ENCODE measurements at places on chromosomes 7 and 10.
A peak's percentile ranks its signal among the peaks of the same experiment; 100 is the strongest.

- peak; percentile 97 for DNase-seq
These were observed 294.7 kb upstream of the PITRM1 start for GRCh38 chr10:3467052-3467951.

- DNase-seq: no peak
These were observed 2.6 kb upstream of the PPP1R3A start for GRCh38 chr7:113921363-113921762.

- peak; percentile 4 for DNase-seq
These were observed 76.3 kb upstream of the ABCB5 start for GRCh38 chr7:20539201-20539600.

GRCh38 chr10:23884670-23885069 is 324.3 kb upstream of the KIAA1217 start:
- no peak for DNase-seq

DNA sequence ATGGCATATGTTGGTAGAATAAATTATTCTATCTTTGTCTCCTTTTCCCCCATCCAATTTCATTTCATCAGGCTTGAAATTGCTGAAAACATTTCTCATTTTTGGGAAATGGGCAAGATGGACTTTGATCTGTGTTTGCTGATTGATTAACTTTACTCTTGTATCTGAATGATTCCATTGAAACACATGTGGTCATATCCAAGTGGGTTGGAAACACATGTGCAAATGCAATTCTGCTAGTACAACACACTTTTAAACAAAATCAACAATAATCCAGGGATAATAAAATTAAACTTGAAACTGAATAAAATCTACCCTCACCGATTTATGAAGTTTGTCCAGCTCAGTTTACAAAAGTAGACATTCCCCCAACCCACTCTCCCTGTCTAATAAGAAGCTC is 96.9 kb downstream of the EPDR1 start:
- DNase-seq: no peak

DNA sequence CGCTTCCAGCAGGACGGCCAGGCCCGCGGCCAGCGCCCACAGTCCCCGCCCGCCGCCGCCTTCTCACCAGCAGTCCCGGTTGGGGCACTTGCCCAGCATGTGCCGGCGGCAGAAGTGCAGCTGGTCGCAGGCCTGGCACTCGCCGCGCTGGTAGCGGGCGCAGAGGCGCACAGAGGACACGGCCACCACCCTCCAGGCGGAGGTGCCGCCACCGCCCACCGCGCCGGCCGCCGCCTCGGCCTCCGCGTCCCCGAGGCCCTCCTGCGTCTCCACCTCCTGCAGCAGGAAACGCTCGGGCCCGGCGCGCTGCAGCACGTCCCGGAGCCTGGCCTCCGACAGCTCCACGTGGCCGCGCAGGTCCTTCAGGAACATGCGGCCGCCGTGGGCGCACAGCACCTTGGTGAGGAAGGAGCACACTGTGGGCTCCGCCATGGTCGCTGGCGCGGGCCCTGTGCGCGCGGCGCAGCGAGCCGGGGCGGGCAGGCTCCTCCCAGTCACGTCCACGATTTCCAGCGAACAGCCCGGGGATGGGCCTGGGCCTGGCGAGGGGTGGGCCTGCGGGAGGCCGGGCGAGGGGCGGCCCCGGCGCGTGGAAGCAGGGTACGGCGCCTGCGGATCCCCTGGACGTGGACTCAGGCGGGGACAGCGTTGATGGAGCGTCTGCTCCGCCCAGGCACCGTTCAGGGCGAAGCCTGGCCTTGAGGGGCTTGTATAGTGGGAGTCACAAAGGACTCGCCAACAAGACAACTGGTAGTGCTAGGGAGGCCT is at the start of gene ZC3HAV1L:
Gene ZC3HAV1L (minus strand): TSS at position 457 of the 768 bp plus-strand sequence. CDS start 25 bp downstream, at position 432.
- DNase-seq: peak; percentile 78

- no peak for DNase-seq
These were observed 159.9 kb downstream of the PHTF2 start for GRCh38 chr7:77958436-77958835.

DNA sequence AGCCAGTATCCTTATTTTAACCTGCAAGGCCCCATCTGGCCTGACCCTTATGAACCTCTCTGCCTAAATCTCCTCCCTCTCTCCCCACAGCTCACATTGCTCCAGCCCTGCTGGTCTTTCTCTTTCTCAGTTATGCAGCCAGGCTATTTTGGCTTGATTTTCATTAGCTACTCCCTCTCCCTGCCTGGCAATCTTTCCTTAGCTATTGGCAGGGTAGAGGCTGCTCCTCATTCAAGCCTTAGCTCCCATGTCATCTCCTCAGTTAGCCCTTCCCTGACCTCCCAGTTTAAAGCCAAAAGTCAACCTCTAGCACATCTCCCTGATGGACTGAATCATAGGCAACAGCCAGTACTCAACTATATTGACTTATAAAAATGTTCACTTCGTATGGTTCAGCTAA is 214.4 kb upstream of the CELF2 start:
- peak; percentile 29 for DNase-seq

GRCh38 chr7:106260136-106260561 is 24.6 kb downstream of the NAMPT start:
- DNase-seq: peak; percentile 13

DNA sequence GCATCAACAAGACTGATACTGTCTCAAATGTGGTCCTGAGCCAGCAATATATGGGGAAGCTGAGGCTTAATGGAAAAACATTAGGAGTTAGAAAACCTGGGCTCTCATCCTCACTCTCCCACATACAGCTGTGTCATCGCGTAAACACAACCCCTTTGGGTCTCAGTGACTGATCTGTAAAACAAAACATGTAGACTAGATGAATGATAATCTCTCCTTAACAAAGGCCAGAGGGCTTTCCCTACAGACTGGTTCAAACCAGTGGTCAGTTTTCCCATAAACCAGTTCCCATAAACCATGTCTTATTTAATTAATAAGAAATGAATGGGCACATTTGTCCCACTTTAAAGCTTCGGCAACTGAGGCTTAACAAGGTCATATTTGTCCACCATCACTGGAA is 48.1 kb downstream of the OSBPL3 start:
- DNase-seq: no peak

- no peak for DNase-seq
These were observed 787.0 kb upstream of the C7orf33 start for GRCh38 chr7:147803606-147804005.

GRCh38 chr10:131797626-131798025 is 103.2 kb upstream of the PPP2R2D start:
- DNase-seq: no peak

GRCh38 chr7:68438016-68438415 is 1160.3 kb upstream of the AUTS2 start:
- no peak for DNase-seq

DNA sequence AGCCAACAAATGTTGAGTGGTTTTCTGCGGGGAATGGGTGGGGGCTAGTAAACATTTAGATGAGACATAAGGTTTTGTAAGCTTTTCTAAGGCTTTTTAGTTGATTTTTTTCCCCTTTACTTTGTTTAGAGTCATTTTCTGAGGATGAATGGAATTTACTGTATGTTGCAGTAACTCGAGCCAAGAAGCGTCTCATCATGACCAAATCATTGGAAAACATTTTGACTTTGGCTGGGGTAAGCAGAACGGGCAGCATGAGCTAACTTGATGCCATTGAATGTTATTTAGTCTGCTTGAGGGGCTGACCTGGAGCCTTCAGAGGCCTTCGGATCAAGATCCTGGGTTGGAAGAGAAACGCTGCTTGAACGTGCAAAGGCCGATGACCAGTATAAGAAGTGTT is 37.3 kb downstream of the FBH1 start:
- peak; percentile 38 for DNase-seq

GRCh38 chr10:30057421-30057841 is 2.0 kb downstream of the JCAD start:
- no peak for DNase-seq

GRCh38 chr7:68279827-68280400 is 1283.3 kb downstream of the TYW1 start:
- no peak for DNase-seq

DNA sequence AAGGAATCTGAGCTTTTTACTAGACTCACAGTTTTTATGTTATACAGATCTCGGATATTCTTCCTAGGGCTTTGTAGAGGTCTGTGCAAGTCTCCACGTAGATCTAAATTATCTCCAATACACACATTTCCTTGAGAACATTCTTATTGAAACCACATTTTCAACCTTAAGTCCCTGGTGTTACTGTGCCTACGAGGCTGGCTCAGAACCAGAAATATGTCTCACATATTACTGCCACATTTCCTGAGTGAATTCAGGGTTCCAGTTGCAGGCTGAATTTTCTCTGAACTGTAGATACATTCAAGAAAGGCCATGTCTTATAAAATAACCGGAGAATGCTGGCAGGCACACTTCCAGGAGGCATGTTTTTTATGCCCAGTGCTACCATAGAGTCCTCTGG is 46.5 kb downstream of the INHBA start:
- DNase-seq: peak; percentile 81
